ENCODE measurements at places on chromosomes 7 and 10. TPM values are rescaled to one million over a fixed set of nuclear protein-coding genes. Genes with fewer than 3 reads are reported as not detected.

DNA sequence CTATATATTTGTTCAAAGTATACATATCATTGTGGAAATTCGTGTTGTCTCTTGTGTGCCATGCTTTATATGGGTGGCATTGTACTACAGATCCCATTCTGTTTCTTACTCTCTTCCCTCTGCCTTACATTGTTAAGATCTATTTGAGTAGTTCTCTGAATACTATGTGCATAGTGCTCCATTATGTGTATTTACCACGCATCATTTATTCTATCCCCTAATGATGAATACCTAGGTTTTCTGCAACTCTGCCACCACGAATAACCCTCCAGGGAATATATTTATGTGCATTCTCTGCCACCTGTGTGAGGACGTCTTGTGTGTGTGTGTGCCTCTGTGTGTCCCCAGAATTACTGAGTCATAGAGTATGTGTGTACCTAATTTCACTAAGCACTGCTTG, 431.2 kb upstream of the C7orf33 start:
- no peak for DNase-seq

DNA sequence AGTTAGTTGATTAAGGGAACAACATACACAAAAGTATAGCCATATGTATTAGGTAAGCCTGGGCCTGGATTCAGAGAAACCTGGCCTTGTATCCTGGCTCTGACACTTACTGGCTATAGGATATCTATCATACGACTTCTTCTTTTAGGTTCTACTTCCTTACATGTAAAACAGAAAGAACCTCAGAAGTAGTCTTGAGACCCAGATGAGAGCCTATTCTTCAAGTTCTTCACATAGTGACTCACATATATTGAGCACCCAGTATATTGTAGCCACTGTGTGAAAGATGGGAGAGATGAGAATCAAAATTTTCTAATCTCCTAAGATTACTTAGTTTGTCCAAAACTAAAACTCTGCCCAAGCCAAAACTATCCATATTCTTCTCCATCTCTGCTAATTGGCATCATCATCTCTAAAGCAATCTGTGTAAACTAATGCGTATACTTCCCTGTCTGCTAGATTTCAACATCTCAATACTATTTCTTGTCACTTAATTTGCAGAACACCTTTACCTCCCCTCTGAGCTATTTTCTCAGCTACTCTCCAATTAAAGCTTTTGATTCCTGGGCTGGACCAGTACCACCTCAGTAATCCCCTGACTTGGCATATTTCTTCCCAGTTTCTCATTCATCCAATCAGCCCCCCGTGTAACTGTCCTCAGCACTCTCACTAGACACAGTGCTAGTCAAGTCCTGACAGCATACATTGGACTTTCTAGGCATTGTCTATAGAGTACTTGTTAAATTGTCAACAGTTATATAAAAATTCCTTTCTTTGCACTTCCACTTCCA, 53.5 kb upstream of the MET start:
- no peak for DNase-seq

DNA sequence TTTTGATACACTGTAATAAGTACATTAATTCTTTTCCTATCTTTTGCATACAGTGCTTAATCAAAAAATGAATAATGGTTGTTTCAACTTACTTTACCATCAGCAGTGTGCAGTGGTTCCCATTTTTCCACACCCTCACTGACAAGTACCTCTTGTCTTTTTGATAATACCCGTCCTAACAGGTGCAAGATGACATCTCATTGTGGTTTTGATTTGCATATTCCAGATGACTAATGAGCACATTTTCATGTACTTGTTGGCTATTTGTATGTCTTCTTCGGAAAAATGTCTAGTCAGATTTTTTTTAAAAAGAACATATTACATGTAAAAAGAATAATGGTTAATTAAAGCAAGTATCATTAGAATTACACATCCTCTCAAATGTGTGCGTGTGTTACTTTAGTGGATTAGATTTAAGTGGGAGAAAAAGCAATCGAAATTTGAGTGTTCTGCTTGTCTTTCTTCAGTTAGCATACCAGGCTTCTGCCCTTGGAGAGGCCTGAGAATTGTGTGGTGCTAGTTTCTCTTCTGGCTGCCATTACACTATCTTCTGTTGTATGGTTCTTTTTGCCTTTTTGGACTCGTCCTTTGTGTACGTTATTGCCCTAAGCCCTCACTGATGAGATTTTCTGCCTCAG, 291.2 kb downstream of the AUTS2 start:
- no peak for DNase-seq

GRCh38 chr10:71774916-71775702, 1.8 kb upstream of the VSIR start:
- no peak for DNase-seq

- DNase-seq, result no peak
Measured at GRCh38 chr10:8014649-8015048, 39.8 kb upstream of the GATA3 start.

Gene FAM241B
- 2.8 TPM for total RNA-seq

GRCh38 chr10:124820121-124820520, 18.5 kb downstream of the ABRAXAS2 start:
- DNase-seq, result no peak

GRCh38 chr10:3935141-3935540, 150.1 kb upstream of the KLF6 start:
- peak; percentile 56 for DNase-seq

- no peak for DNase-seq
Measured at GRCh38 chr7:106313966-106314365, 29.2 kb upstream of the NAMPT start.

All from Daoy (cell line).